ENCODE measurements at places on chromosomes 7 and 10.

GRCh38 chr10:72564596-72564995, 61.3 kb downstream of the MICU1 start:
- DNase-seq = no peak

DNA sequence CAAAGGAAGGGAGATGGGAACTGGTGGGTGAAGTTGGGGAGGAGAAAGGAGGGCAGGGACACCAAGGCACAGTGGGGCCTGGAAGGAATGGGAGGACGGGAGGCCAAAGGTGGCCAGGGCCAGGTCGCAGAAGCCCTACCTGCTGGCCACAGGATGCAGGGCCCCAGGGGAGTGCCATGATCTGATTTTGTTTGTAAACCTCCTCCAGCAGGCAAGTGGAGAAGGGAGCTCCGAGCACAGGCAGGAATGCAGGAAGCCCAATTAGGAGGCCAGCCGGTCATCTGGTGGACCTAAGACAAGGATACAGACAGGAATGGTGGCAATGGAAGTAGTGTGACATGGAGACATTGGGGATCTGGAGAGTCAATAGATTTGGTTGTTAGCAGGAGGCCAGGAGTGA, 107.0 kb upstream of the ZMIZ1 start:
- DNase-seq = no peak

- peak; percentile 60 for DNase-seq
Observed at GRCh38 chr7:55235115-55235514, 130.0 kb upstream of the LANCL2 start.

- DNase-seq = no peak
Observed at GRCh38 chr10:123045961-123046731, 37.3 kb downstream of the ACADSB start.

DNA sequence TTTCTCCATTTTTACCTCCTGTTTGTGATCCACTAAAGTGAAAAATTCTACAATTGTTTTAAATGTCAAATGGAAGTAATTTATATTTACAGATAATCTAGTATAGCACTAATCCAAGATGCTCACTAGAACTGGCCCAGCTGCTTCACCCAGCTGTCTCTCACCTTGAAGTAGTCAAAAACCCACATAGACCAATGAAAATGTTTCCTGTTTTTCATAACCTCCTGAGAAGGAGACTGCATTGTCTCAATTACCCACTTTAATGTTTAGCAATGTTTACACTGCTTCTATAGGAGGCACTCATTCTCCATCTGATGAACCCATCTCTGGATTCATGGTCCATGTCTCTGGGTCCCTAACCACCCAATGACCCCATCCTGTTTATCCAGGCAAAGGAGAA, 56.1 kb upstream of the ADO start:
- DNase-seq = no peak

GRCh38 chr10:91713461-91714072, 80.7 kb upstream of the PPP1R3C start:
- no peak for DNase-seq

GRCh38 chr7:139451638-139452037, 31.8 kb downstream of the KLRG2 start:
- no peak for DNase-seq

- DNase-seq = no peak
Observed at GRCh38 chr7:37330775-37331174, 117.9 kb downstream of the ELMO1 start.

- DNase-seq = no peak
Observed at GRCh38 chr7:121373177-121373576, 22.9 kb downstream of the FAM3C start.

DNA sequence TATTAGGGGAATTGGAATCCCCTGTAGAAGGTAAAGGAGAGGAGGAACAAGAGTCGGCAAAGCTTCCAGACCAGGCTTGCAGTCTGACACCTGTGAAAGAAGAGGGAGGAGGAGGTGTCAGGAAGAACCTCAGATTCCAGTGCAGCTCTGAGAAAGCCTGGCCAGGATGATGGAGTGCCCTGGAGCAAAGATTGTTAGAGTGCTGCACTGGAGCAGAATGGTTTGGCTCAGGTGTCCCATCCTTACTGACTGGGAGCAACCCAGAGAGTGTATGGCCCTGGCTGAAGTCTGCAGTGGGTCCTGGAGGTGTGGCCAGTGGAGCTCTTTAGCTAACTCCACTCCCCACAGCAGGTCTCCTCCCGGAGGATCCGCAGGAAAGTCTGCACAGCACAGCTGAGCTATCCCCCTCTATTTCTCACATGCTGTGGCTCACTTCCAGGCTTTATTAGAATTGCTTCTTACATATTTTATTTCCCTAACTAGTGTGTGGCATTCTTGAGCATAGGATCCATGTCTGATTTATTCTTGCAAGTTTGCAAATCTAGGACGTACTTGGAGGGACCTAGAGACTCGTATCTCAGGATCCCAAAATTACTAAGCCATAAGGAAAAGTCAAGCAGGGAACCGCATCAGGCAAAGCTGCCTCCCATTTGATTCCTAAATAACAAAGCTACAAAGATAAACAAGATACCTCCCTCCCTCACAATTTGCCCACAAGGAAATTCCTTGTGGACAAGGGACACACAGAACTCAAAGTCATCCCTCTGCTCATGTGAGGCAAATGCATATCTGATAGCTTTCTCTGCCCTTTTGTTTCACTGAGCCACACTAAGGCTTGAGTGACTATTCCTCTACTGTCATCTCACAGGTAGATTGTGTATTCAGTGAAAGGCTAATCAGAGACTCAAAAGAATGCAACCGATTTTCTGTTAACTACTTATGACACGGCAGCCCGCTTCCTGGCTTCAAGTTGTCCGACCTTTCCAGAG, 58.8 kb downstream of the VIM start:
- no peak for DNase-seq

- peak; percentile 81 for DNase-seq
Observed at GRCh38 chr10:128898133-128898915, 568.7 kb upstream of the MGMT start.

DNA sequence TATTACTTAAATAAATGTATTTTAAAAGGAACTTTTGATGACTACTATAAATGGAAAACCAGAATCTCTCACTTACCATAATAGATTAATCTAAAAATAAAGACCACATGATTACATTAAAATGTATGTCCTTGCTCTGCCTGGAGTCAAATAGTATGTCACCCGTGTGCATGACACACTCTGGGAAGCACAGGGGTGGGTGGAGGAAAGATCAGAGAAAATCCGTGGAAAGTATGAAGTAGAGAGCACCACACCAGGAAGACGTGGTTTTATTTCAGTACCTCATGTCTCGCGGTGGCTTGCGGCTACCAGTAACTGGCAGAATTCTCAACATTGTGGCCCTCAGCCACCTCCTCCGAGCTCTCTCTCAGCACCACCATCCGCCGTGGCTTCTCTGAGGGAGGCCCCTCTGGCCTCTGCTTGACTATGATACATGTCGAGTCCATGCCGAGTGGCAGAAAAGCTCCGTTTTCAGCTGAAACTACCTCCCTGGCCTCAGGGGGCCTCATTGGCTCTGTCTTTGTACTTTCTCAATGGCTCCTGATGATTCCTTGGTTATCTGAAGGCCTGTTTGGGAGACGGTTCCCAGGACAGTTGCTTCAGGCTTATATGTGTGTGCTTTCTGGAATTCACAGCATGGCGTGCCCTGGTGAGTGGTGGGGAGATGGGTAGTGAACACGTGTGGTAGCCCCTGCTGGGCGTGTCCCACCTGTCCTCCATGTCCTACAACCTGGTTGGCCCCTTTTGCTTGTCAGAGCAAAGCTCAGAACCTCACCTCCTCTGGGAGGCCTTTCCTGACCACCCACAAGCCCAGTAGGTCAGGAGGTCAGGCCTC, 49.8 kb downstream of the LHPP start:
- DNase-seq = no peak

DNA sequence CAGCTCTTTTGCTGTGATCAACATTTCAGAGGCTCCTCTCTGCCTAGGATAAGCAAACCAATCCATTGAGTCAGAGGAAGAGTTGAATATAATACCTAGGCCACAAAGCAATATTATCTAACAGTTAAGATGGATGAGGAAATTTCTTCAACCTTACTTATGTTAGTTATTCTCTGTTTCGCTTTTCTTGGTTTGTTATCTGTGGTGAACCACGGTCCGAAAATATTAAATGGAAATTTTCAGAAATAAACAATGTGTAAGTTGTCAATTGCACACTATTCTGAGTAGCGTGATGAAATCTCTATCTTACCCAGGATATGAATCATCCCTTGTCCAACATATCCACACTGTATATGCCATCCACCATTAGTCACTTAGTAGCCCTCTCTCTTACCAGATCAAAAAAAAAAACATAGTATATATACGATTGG, 1.5 kb upstream of the HTR7 start:
- DNase-seq = no peak

- no peak for DNase-seq
Observed at GRCh38 chr10:94038024-94038423, 44.3 kb downstream of the PLCE1 start.

GRCh38 chr7:67619175-67619574, 622.5 kb downstream of the TYW1 start:
- no peak for DNase-seq

DNA sequence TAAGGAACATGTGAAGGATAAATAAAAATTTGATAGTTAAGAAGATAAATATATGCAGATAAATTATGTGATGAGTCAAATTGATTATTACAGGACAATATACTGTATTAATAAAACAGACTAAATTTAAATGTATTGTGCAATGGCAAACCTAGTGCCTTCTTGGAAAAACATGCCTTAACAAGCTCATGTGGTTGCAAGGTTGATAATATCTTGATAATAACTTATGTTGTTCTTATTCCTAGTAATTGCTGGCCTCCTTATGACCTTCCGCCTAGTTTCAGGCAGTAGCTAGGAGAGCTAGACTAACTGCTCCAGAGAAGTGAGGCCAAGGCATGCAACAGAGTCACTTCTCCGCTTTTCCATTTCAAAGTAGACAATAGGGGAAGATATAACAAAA, 7.6 kb upstream of the RAB11FIP2 start:
- no peak for DNase-seq

- DNase-seq = no peak
Observed at GRCh38 chr7:74561898-74562613, 95.5 kb upstream of the GTF2I start.

GRCh38 chr10:35639728-35640401, 2.2 kb downstream of the FZD8 start:
- no peak for DNase-seq

DNA sequence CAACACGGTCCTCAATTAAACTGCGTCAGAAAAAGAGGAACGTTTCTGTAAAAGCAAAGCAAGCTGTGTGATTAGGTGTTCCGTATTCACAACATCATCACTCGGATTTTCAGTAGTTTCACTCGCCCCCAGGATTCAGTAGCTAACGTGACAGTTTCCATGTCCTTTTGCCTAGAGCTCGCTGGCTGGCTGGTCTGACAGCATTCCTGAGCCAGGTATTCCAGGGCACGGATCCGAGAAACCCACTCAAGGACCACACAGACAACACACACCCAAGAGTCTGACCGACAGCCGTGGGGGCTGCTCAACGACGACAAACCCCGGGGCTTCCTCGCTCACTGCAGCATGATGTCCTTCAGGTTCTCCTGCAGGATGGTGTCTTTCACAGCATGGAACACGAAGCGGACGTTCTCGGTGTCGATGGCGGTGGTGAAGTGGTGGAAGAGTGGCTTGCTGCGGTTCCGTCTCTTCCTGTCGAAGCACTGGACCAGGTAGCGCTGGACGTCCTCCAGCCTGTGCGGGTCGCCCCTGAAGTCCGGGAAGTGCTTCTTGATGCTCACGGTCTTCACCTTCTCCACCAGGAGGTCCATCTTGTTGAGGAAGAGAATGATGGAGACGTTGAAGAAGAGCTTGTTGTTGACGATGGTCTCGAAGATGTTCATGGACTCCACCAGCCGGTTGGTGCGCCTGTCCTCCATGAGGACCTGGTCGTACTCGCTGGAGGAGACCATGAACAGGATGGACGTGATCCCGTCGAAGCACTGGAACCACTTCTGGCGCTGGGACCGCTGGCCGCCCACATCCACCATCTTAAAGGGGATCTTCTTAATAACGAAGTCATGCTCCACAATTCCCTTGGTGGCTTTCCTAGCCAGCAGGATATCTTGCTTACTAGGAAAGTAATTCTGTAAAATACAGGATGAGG, 43.1 kb downstream of the AMZ1 start:
- DNase-seq = no peak
